Activated CD8-positive, alpha-beta memory T cell treated with anti-CD3 and anti-CD28 coated beads for 1 hour (primary cell): ENCODE measurements at places on chromosomes 1 and 21.

DNA sequence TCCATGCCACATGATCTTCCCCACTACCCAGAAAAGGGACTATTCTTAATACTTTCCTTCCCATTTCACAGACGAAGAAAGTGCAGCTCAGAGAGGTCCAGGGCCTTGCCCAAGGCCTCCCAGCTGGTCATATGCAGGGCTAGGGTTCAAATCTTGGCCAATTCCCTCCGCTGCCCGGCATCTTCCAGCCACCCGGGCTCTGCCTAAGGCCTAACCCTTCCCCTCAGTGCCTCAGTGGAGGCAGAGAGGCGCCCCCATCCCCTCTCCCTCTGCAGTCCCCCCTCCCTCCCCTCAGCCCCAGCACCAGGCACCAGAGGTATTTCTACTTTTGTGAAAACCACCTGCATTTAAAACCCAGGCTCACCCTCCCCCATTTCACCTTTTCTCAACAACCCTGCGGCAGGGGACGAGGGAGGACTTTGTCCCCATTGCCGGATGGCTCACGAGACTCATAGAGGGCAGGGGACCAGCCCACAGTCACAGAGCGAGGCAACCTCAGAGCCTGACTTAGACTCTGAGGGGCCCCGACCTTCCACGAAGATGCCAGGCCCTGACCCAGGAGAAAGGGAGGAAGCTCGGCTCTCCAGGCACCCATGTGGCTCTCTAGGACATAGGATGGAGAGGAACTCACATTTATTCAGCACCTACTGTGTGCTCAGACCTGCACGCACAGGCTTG lies 12.3 kb downstream of the LAPTM5 start:
- DNase-seq: no peak

DNA sequence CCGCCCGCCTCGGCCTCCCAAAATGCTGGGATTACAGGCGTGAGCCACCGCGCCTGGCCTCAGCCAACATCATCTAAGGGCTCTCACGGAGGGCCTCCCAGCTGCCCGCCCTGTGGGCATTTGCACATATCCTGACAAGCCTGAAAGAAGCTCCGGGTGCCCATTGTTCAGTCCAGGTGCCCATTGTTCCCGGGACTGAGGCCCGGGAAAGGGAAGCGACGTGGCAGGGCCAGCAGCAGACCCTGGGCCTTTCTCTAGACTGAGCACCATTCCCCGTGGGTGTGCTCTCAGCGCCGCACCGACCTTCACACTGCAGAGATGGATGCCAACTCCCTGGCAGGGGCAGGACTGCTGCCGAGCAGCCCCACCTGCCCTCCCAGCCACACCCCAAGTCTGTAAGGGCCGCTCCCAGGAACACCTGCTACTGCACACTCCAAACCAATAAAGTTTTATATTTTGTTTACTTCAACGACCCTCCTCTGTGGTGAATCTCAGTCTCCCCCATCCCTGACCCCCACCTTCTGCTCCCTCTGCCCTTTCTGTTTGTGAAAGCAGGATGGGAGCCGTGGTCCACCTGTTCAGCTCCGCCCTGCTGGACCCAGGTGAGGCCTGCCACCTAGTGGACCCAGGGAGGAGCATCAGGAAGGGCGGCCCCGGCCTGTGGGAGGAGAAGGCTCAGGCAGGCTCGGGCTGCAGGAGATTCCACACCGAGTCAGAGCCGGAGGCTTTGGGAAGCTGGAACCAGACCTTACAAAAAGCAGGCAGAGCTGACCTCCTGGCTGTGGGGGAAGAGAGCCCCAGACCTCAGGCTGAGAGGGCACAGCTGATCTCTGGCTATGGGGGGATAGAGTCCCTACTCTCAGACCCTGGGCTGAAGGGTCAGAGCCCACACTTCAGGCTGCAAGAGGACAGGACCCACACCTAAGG lies 1.1 kb upstream of the TMEM82 start:
- peak; percentile 40 for DNase-seq

DNA sequence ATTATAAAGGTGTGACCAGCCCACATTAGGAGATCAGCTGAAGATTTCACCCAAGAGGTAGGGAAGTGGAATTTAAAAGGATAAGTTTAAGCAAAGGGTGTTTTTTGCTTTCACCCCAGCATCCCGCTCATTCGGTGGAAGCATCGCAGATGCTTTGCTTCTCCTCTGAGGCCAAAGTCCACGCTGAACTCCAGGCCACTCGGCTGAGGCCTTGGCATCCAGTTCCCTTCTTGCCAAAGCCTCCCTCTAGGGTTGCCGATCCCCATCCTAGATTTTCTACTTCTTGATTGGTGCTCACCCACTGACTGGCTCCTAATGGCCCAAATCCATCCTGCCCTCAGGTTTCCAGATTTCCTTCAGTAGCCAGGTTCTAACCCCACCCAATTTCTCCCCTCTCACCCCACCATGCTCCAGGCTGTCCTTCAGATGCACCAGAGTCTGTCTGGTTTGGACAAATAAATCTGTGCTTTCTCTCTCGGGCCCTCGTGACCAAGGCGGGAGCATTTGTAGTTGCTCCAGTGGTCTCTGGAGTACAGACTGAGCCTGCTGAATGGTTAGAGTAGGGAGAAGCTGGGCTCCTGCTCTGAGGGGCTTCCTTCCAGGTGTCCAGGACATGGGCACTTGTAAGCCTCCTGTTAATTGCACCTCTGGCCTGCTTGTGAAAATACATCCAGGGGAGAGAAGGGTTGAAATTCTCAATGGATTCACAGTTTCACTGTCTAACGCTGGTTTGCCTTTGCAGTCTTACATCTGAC lies 193.2 kb downstream of the C1orf94 start:
- DNase-seq: no peak

DNA sequence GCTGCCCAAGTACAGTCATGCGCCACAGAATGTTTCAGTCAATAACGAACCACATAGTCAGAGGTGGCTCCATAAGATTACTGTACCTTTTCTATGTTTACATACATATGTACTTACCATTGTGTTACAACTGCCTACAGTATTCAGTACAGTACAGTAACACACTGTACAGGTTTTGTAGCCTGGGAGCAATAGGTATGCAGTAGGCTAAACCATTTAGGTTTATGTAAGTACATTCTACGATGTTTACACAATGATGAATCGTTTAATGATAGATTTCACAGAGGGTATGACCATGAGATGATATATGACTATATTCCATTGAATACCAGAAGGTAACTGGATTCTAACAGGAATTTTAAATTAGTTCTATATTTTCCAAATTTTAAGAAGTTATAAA lies 10.5 kb downstream of the YY1AP1 start:
- no peak for DNase-seq

DNA sequence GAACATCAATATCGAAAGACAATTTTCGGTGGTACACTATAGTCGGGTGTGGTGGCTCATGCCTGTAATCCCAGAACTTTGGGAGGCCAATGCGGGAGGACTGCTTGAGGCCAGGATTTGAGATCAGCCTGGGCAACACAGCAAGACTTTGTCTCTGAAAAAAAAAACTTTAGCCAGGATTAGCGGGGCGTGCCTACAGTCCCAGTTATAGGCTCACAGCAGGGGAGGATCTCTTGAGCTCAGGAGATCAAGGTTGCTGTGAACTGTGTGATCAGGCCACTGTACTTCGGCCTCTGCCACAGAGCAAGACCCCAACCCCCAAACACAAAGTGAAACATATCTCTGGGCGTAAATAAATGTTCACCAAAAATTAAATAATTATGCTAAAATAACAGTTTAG lies 1.6 kb downstream of the TADA1 start:
- no peak for DNase-seq

GRCh38 chr1:28887419-28887834 lies 26.9 kb upstream of the EPB41 start:
- DNase-seq: peak; percentile 23

GRCh38 chr1:96187020-96187419 lies 534.6 kb upstream of the PTBP2 start:
- no peak for DNase-seq

DNA sequence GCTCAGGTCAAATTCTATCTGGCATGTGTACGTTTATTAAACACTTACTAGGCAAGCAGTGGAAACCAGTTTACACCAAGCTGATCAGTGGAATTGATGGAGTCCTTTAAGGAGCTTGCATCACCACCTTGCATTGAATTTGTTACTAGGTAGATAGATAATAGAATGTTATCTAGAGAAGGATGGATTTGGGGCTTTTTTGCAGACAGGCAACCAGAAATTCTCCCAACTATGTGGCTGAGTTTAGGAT lies 44.9 kb downstream of the HHAT start:
- no peak for DNase-seq

- DNase-seq: no peak
These were observed 22.8 kb downstream of the IFI44 start for GRCh38 chr1:78672428-78672827.

DNA sequence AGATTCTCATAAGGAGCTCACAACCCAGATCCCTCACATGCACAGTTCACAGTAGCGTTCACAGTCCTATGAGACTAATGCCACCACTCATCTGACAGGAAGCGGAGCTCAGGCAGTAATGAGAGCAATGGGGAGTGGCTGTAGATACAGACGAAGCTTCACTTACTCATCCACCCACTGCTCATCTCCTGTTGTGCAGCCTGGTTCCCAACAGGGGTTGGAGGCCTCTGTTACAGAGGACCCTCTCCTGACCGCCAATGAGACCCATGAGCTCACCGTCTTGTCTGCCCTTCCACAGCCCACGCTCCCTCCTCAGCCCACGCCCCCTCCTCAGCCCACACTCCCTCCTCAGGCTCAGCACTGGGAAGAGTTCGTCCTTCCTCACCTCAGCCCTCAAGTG lies 39.6 kb downstream of the RSPH1 start:
- no peak for DNase-seq

GRCh38 chr1:65176056-65176450 lies 28.1 kb downstream of the AK4 start:
- DNase-seq: no peak

- DNase-seq: no peak
These were observed 352.5 kb upstream of the VAMP3 start for GRCh38 chr1:7418442-7419080.

GRCh38 chr1:17831597-17831996 lies 76.5 kb downstream of the ACTL8 start:
- no peak for DNase-seq

DNA sequence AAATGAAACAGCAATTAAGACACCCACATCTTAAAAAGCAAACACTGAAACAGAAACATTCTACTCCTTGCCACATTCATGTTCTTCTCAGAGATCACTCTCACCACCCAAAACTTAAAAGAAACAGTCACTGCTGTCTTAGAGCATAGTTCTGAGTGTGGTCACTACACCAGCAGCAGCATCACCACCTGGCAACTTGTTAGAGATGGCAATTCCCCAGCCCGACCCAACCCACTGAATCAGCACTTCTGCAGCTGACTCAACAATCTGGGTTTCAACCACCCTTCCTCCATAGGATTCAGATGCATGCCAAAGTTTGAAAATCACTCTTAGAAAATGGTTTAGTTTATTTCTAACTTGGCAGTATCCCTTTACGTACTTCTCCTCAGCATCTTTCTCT lies 126.1 kb downstream of the CDC42BPA start:
- DNase-seq: no peak
